CD4-positive, alpha-beta T cell treated with Interleukin-4 for 4 hours (primary cell): ENCODE measurements at places on chromosomes 12 and 14.

GRCh38 chr14:57057803-57058202 is 210.9 kb downstream of the EXOC5 start:
- no peak for DNase-seq

DNA sequence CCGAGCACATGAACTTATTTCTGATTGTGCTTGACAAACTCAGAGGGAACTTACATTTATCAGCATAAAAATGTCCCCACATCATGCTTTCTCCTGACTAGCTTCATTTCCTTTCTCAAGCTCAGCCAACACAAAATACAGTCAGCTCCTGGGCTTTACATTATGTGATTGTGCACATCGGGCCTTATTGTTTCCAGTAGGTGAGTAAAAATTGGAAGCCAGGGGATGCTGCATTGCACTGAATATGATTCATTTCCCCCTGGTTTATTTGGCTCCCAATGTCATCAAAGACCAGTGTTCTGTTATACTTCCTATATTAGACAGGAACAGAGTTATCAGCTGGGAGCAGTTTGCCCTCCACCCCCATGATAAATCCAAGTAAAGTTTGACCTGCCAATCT is 521.8 kb downstream of the RMST start:
- no peak for DNase-seq

- DNase-seq = no peak
Observed at GRCh38 chr14:99270458-99271220, 1.4 kb downstream of the BCL11B start.

GRCh38 chr14:95494456-95494855 is 22.0 kb downstream of the SYNE3 start:
- no peak for DNase-seq

GRCh38 chr12:122659579-122659978 is 43.6 kb downstream of the HCAR2 start:
- no peak for DNase-seq

GRCh38 chr12:27616356-27617142 is 79.7 kb upstream of the REP15 start:
- no peak for DNase-seq

GRCh38 chr12:87444039-87444438 is 585.2 kb downstream of the C12orf50 start:
- DNase-seq = no peak

DNA sequence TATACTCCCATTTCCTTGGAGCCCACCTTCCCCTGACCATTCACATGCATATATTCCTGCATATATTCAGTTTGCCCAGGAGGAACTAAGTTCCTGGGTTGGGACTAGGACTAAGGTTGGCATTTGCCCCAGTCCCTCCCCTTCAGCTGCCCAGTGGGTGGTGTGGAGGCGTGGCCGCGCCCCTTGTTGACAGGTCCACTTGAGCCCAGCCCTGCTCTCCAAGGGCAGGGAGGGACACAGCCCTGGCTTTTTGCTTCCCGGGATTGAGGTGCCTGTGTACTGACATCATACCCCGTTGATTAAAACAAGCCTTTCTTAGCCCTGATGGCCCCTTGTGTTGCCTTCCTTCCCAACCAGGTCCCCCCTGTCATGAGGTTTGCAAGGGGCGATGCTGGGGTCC is 7.3 kb downstream of the ERBB3 start:
- DNase-seq = no peak

DNA sequence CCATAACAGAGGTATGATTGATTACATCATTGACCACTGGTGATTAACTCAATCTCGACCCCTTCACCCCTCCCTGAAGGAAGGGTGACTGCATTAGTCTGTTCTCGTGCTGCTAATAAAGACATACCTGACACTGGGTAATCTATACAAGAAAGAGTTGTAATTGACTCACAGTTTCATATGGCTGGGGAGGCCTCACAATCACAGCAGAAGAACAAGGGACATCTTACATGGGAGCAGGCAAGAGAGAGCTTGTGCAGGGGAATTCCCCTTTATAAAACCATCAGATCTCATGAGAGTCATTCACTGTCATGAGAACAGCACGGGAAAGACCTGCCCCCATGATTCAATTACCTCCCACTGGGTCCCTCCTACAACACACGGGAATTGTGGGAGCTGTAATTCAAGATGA is 55.9 kb upstream of the TMCC3 start:
- DNase-seq = no peak

DNA sequence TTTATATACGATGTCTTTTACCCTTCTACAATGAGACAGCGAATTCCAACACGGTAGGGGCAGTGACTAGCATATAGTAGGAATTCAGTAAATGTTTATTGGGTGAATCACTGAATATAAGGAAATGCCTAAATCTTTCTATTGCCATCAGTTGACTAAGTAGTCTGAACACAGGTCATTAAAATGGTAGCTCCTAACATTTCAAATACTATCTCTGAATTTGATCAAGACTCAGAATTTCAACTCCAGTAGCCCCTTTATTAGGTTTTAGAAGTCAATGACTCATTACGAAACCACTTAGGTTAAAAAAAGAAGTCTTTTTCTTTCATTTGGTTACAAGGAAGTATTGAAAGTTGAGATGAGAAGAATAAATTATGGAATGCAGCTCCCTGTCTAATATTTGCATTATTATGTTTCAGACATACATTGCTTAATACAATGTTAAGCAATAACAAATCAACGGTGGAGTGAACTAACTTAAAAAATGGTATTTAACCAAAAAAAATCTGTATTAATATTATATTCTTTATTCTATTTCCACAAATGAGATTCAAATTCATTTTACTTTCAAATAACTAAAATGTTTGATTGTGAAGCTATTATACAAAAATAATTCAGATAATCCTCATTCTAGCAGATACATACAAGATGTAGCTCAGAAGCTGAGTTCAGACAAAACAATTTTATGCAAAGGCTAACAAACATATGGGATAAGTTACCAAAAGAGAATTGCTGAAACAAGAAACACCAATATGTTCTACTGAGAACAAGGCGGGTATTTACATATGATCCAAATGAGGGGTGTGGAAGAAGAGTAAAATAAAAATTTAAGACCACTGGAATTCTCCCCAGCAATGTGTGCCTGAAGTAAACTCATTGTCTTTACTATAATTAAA is 302.7 kb downstream of the CEP128 start:
- DNase-seq = no peak

DNA sequence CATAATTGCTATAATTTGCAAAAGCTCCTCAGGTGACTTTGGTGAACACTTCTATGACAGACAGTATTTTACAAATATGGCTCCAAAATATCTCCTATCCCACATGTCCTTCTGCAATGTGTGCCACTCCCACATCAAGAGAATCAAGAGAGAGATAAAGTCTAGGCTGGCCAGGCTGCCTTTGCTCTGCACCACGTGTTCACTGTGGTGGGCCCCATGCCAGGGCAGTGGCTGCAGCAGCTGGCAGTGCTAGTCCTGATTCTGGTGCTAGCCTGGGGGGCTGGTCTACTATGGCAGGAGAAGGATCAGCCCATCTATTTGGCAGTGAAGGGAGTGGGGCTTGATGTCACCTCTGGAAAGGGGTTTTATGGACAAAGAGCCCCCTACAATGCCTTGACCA is 86.3 kb downstream of the DRAM1 start:
- no peak for DNase-seq
